ENCODE measurements at places on chromosomes 2 and 18.

DNA sequence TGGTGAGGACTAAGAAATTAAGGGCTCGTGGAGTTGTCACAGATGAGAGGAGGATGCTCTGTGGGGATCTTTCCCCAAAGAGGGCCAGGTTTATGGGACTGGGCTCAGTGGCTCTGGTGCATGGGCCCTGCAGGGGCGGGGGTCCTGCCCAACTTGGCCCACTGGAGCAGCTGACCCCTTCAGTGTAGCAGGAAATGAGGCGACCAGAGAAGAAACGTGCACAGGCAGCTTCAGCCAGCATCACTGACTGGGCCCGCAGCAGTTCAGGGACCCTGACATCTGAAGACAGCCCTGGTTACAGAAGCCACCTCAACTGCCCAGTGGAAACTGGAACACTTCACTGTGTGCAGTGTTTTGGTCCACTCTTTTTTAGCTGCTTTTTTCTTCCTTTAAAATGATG is 72.8 kb downstream of the EMILIN2 start:
- DNase-seq, result no peak

- DNase-seq, result peak; percentile 24
Observed at GRCh38 chr18:604771-605170, 8.0 kb downstream of the CLUL1 start.

DNA sequence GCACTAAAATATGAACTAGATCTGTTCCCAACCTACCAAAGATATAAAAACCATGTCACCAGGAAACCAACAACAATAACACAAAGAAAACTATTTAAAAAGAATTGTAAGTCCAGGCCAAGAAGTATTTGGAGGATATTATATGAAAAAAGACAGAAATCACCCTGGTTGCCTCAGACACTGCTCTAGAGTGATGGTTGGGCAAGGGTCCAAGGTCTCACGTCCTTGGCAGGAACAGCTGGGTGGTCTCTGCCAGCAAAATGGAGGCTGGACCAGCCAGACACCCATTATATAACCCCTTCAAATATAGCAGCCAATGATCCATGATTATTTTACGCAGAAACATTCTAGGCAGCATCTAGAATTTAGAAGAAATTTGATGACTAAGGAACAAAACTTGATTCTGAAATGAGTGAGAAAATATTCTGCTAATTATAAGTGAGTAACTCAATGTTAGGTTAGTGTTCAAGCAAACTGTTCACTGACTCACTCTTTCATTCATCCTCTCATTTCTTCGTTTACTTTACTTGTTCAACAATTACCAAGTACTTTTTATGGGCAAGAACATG is 35.4 kb downstream of the MRPL35 start:
- DNase-seq, result no peak

DNA sequence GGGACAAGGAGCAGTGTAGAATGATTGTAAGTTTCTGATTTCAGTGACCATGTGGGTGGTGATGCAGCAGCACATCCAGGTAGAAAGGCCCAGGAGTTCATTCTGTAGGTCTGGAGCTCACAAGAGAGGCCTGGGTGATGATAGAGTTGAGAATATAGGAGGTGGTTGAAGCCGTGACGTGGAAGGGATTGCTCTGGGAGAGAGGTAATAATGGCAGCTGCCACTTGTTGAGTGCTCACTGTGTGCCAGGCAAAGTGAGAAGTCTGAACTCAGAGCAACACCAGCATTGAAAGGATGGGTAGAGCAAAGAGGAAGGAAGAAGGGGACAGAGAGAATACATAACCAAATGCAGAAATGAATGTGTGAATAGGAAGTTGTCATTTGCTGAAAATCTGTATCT is 3.3 kb downstream of the TTLL4 start:
- no peak for DNase-seq

GRCh38 chr2:8285081-8285480 is 396.8 kb upstream of the ID2 start:
- DNase-seq, result peak; percentile 64

DNA sequence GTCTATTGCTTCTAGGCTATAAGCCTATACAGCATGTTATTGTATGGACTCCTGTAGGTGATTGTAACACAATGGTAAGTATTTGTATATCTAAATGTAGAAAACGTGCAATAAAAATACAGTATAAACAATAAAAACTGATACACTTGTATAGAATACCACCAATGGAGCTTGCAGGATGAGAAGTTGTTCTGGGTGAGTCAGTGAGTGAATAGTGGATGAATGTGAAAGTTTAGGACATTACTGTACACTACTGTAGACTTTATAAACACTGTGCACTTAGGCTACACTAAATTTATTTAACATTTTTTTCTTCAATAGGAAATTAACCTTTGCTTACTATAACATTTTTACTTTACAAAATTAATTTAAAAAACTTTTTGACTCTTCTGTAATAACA is 679.2 kb upstream of the ZNF804A start:
- DNase-seq, result no peak

DNA sequence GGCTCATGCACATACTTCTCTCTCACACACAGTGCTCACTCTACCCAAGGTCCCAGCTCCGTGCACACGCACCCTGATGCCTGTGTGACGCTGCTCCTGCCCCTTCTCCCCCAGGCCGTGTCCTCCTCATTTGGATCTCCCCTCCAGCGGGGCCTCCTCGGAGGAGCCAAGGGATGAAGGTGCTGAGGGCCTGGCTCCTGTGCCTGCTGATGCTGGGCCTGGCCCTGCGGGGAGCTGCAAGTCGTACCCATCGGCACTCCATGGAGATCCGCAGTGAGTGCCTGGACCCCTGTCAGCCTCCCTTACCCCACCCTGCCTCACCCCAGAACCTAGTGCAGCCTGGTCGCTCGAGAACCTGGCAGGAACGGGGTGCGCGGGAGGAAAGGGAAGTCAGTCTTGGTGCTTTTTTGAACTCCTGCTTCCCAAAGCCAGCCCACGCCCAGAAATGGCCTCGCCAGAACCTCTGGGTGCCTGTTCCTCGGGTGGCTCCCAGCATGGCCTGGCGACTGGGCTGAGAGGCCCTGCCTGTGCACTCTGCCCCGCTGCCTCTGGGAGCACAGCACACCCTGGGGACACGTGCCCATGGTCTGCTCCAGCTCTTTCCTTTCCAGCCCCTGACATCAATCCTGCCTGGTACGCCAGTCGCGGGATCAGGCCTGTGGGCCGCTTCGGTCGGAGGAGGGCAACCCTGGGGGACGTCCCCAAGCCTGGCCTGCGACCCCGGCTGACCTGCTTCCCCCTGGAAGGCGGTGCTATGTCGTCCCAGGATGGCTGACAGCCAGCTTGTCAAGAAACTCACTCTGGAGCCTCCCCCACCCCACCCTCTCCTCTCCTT is at the start of gene PRLH:
Gene PRLH, plus strand, starts transcription at position 174 of the 835 bp plus-strand sequence. Its CDS starts 0 bp downstream, at position 174.
- no peak for DNase-seq

DNA sequence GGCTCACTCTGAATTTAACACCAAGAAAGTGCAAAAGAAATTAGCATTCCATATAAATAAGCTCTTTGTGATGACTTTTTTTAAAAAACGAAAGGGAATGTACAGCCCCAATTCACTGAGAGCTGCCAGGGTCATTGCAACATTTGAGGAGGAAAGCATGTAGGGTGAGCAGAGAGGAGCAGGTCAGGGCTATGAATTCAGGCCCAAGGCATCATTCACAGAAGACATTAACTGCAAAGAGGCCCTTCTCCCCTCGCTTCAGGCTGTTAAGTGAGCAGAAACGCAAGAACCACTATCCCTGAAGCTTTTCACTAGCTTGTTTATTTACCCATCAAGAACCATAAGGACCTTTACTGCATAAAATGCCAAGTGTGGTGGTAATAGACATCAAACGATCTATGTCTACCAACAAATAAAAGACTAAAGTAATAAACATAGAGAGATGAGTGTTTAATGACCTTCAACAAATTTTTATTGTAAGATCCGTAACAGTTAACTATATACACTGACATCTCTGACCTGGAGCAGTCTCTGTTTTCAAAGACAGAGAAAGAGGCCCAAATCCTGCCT is 333.1 kb upstream of the HNRNPA3 start:
- DNase-seq, result no peak

- DNase-seq, result no peak
Observed at GRCh38 chr18:77366067-77366719, 116.5 kb downstream of the GALR1 start.

GRCh38 chr18:58381676-58382411 is 247.0 kb downstream of the ALPK2 start:
- DNase-seq, result no peak

GRCh38 chr2:74991977-74992376 is 33.5 kb downstream of the POLE4 start:
- DNase-seq, result no peak

GRCh38 chr18:58998401-58999203 is 133.9 kb downstream of the ZNF532 start:
- no peak for DNase-seq

DNA sequence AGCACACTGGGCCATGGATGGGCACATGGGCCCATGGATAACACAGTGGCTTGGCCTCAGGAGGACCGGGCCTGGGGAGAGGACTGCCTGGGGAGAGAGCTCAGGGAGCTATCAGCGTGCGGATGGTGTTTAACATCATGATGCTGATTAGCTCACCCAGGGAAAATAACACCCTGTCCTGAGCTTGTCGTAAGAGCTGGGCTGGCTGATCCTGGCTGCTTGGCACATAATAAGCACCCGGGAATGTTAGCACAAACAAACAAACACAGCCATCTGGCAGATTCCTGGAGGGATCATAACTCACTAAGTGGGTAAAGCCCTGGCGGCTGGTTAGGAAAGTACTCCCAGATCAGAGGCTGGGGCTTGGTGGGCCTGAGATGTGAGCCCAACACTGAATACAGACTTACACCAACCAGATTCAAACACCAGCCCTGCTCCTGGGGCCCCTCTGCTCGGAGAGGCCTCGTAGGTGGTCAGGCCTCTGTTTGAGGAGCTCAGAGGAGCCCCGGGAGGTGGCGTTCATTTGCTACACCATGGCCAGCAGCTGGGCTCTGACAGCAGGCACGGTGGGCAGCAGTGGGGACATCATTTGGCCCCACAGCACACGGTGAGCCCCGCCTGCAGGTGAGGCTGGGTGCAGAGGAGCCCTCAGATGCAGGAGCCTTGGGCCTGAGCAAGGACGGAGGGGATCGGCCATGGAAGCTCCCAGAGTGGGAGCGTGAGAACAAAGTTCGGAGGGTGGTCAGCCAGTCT is 193.4 kb upstream of the HDAC4 start:
- no peak for DNase-seq

DNA sequence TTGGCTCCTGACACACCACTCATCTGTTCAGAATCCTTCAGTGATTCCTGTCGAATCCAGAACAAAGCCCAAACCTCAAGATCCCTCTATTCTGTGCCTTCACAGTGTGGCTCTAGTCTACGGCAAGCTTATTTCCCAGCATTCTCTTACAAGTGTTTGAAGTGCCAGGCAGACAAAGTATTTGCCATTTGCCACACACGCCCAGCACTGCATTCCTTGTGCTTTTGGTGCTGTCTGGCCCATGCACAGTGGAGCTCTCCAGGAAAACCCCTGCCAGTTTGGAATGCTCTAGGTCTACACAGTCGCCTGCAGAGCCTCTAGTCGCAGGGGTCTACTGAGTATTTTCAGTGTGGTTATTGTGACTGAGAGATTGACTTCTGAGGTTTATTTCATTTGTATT is 258.6 kb upstream of the RAB12 start:
- DNase-seq, result no peak

- no peak for DNase-seq
Observed at GRCh38 chr2:44084850-44085249, 83.8 kb upstream of the PPM1B start.

- no peak for DNase-seq
Observed at GRCh38 chr2:176579608-176580007, 310.4 kb downstream of the MTX2 start.

- no peak for DNase-seq
Observed at GRCh38 chr2:222960126-222960525, 91.9 kb upstream of the KCNE4 start.

- no peak for DNase-seq
Observed at GRCh38 chr2:191115391-191115790, 35.4 kb downstream of the STAT4 start.

GRCh38 chr2:149732730-149733290 is 145.2 kb upstream of the MMADHC start:
- no peak for DNase-seq

- DNase-seq, result no peak
Observed at GRCh38 chr18:24274837-24275236, 122.8 kb downstream of the OSBPL1A start.

DNA sequence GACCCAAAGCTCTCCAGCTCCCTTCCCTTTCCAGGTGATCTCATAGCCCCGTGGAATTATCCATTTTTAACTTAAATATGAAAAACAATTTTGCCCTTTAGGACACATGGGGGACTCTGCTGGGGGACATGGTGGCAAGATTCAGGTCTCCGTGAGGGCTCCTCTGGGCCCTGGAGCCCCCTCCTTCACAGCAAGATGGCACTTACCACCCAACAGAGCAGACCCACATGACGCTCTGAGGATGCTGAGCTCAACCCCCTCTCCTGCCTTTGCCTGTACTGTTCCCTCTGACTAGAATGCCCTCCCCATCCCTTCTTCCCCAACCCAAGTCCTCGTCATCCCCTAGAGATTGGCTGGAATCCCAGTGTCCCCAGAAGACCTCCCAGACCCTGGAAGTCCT is 17.2 kb downstream of the TEX51 start:
- peak; percentile 15 for DNase-seq
